ENCODE measurements at places on chromosomes 6 and 20.

DNA sequence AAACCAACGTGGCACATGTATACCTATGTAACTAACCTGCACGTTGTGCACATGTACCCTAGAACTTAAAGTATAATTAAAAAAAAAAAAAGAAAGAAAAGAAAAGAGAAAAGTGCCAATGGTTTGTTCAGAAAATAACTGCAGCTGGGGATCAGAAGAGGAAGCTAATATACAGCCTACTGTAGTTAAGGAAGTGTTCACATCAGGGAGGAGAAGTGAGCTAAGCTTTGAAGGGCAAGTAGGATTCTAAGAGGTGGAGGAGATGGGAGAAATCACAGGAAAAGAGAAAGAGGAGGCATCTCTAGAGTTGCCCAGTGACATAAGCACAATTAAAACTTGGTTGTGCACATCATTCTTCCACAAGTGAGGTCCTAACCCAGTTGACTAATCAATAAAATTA lies 214.4 kb upstream of the DTNBP1 start:
- no peak for DNase-seq

GRCh38 chr6:150297327-150298029 lies 71.3 kb upstream of the IYD start:
- no peak for DNase-seq

DNA sequence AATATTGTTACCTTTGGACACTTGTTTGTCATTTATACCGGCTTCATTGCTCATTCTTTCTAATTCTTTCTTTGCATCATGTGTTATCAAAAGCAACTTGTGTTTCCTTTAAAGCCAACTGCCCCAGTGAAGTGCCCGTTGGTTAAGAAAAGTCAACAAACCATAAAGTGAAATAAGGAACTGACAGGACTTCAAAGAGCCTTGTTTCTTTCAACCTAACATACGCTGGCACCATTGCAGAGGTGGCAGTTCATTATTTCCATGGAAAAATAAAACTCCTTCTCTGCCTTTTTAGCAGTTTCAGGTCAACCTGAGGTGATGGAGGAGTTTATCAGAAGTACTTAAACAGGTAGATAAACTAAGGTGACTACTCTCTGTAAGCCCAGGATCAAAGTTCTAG lies 28.8 kb downstream of the FERMT1 start:
- DNase-seq = no peak

DNA sequence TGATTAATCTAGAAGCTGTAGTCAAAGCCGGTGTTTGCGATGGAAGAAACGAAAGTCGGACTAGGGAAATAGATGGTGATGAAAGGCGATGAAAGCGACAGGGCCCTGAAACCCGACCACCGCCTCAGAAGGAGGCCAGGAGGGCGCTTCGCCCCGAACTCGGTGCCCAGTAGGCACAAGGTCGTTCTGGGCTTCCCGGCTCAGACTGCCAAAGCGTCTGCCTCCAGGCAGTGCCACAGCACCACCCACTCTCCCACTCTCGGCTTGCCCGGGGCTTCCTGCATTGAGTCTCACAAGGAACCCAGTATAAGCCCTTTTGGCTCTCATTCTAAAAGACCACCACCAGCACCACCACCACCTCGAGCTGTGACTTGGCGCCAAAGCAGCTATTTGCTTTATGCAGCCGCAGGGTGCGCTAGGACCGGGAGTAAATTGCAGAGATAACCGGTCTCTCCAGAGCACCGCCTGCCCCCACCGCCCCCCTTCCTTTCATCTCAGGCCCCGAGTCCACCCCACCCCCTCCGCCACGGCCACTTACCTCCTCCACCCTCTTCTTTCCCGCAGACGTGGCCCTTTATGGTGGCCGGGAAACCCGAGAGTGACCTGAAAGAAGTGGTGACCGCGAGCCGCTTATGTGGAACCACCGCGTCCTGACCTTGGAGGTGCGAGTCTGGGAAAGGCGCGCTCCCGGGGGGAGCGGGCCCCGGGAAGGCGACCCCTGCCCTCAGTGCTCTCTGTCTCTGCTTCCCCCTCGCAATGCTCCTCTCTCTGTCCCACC lies 2.4 kb downstream of the TCF21 start:
- no peak for DNase-seq

- DNase-seq = no peak
Observed at GRCh38 chr6:151763938-151764680, 43.4 kb upstream of the ESR1 start.

- DNase-seq = no peak
Observed at GRCh38 chr6:34544776-34545471, 11.2 kb downstream of the SPDEF start.
